DND-41 (cell line): ENCODE measurements at places on chromosomes 1 and 21.

GRCh38 chr1:81549588-81550127 is 251.1 kb upstream of the ADGRL2 start:
- no peaks in the 10 kb centered on the region for H3K36me3 ChIP-seq
- no peaks in the 10 kb centered on the region for H3K27me3 ChIP-seq
- H3K27ac ChIP-seq: no peak overlapping the region
- no peaks in the 10 kb centered on the region for H3K4me1 ChIP-seq
- H3K4me3 ChIP-seq: no peak overlapping the region
- no peak for DNase-seq

DNA sequence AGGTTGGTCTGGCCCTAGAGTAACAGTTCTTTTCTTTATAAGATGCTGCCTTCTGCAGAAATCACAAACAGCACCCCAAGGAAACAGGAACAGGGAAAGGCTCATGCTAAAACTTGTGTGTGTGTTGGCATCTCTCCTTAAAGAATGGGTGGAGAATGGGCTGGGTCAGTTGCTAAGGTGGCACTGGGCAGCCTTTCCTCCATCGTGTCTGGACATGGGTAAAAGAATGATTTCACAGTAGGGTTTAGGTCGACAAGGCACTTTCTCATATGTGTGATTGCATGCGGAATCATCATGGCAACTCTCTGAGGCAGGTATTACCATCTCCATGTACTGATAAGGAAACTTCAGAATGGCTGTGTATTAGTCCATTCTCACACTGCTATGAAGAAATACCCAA is 40.3 kb downstream of the LRRN2 start:
- no peaks in the 10 kb centered on the region for H3K4me1 ChIP-seq
- no peak overlapping the region for H3K27ac ChIP-seq
- no peaks in the 10 kb centered on the region for H3K36me3 ChIP-seq
- no peak overlapping the region for H3K4me3 ChIP-seq
- H3K27me3 ChIP-seq: peaks cover 5% of the 10 kb centered on the region
- no peak for DNase-seq

DNA sequence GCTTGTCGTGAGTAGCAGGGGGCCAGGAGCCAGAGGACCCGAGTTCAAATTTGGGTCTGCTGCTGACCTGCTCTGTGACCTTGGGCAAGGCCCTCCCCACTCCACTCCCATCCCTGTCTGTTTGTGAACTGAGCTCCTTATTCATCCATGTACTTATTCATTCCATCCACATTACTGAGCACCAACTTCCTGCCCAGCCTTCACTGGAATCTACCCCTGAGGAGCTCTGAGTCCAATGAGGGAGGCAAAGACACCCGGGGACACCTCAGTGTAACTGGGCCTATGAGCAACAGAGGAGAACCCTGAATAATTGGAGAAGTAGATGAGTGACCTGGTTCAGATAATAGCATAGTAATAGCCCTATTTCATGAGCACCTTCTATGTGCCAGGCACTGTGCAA is 8.9 kb downstream of the BSND start:
- no peak overlapping the region for H3K4me3 ChIP-seq
- peaks cover 6% of the 10 kb centered on the region for H3K27me3 ChIP-seq
- no peak for DNase-seq
- no peaks in the 10 kb centered on the region for H3K4me1 ChIP-seq

DNA sequence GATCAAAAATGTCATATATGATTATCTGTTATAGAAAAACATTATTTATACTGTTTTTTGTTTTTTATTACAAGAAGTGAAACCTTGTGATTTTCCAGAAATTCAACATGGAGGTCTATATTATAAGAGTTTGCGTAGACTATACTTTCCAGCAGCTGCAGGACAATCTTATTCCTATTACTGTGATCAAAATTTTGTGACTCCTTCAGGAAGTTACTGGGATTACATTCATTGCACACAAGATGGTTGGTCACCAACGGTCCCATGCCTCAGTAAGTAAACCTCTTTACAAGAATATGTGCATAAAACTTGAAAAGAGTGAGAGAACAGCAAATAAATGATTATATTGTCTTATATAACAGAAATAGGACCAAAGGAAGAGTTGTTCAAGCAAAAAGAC is 14.5 kb downstream of the CFHR4 start:
- no peak for DNase-seq
- H3K27ac ChIP-seq: no peak overlapping the region
- H3K4me3 ChIP-seq: no peak overlapping the region

DNA sequence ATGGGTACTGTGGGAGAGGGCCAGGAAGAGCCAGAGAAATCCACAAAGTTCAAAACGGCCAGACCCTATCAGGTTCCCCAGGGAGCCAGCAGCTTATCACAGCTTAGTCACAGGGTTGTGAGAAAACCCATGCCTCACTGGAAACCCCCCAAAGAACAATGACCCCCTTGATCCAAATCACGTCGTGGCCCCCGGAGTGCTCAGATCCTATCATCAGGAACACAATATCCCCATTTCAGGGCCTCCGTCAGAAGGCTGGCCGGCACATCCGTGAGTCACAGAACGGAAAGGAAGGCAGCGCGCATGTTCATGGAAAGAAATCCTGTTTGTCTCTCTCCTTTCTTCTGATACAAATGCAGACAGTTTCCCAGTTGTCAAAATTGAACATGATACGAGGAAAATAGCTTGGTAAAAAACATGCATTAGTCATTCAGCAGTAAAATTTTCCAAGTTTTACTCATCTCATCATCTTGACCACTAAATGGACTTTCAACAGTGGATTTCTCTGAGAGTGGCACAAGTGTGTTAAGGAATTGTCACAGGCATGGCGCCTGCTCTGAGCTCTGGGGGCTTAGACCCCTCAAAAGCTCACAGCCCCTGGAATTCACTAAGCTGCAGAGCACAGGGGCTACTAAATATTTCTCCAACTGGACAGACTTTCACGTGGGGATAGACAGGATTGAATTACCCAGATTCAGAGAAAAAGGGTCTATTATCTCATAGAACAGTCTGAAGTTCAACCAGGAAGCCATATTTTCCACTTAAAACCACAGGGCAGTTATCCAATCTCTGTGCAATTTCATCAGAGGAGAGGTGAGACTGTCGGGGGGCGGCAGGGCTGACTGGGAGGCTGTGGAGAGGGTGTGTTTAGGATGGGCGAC is 124.8 kb downstream of the RIPK4 start:
- no peaks in the 10 kb centered on the region for H3K27me3 ChIP-seq
- no peaks in the 10 kb centered on the region for H3K4me1 ChIP-seq
- DNase-seq: no peak
- H3K27ac ChIP-seq: no peak overlapping the region

- H3K36me3 ChIP-seq: no peaks in the 10 kb centered on the region; the same call in 1 of the 2 replicates
- H3K27ac ChIP-seq: no peak overlapping the region
- H3K4me3 ChIP-seq: no peak overlapping the region
- no peak for DNase-seq
- H3K27me3 ChIP-seq: no peaks in the 10 kb centered on the region
These were observed 3.4 kb upstream of the PSMG1 start for GRCh38 chr21:39186676-39187075.

- H3K27me3 ChIP-seq: no peaks in the 10 kb centered on the region
- no peak for DNase-seq
- H3K4me3 ChIP-seq: no peak overlapping the region
- peaks cover 6% of the 10 kb centered on the region; the same call in 1 of the 2 replicates for H3K36me3 ChIP-seq
- H3K27ac ChIP-seq: no peak overlapping the region
These were observed 1.6 kb upstream of the MAP7D1 start for GRCh38 chr1:36154335-36154734.

DNA sequence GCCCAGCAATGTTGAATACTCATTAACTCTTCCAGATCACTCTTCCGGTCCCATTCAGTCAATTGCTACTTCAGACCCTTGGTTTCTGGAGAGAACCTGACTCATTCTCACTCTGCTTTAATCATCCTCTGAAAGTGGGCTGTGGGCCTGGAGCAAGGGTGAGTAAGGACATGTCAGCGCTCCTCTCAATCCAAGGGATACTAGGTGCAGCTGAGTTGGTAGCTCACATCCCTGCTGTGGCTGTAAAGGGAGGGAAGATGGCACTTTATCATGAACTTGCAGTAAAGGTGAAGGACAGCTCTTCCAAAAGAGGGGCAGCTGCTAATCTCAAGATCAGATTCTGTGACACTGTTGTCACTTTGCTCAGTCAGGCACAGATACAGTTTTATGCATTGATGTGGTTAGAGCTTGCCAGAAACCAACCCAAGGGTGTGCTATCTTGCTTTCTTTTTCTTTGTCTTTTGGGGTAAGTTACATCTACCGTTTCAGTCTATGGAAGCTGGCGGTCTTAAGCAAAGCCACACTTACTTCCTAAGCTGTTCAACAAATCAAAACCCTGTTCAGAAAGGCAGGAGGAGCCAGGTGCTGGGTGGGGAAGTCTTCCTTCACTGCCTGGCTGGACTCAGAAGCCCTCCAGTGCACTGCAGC is 26.5 kb upstream of the NTPCR start:
- H3K4me1 ChIP-seq: peaks cover 50% of the 10 kb centered on the region
- no peaks in the 10 kb centered on the region for H3K27me3 ChIP-seq
- no peaks in the 10 kb centered on the region for H3K36me3 ChIP-seq
- peak overlapping the region; percentile 19 for H3K4me3 ChIP-seq

- H3K27me3 ChIP-seq: no peaks in the 10 kb centered on the region
- no peak for DNase-seq
- H3K27ac ChIP-seq: no peak overlapping the region
- no peak overlapping the region for H3K4me3 ChIP-seq
- H3K36me3 ChIP-seq: no peaks in the 10 kb centered on the region
- H3K4me1 ChIP-seq: peaks cover 47% of the 10 kb centered on the region
These were observed 16.7 kb upstream of the TIAM1 start for GRCh38 chr21:31360717-31361116.

DNA sequence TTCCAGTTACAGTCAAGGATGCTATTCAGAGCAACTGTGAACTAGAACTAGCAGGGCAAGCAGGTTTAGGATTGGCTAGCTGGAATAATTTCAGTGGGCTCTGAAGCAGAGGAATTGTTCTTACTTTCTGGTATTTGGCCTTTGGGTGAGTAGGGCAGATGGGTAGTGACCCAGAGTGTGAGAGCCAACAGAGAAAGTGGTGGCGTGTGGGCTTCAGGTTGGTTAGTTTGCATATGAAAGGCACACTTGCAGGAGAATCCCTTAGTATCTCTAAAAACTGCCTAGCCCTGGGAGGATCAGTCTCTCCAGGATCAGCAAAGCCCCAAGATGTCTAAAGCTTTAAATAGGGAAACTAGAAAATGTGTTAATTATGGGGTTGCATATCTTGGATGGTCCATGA is 67.6 kb upstream of the LRRC8B start:
- no peak overlapping the region for H3K27ac ChIP-seq
- no peak for DNase-seq
- no peaks in the 10 kb centered on the region for H3K27me3 ChIP-seq
- H3K36me3 ChIP-seq: no peaks in the 10 kb centered on the region
- H3K4me1 ChIP-seq: no peaks in the 10 kb centered on the region

GRCh38 chr1:29783508-29784275 is 547.4 kb downstream of the PTPRU start:
- H3K27ac ChIP-seq: no peak overlapping the region
- no peaks in the 10 kb centered on the region for H3K36me3 ChIP-seq
- no peaks in the 10 kb centered on the region for H3K4me1 ChIP-seq

DNA sequence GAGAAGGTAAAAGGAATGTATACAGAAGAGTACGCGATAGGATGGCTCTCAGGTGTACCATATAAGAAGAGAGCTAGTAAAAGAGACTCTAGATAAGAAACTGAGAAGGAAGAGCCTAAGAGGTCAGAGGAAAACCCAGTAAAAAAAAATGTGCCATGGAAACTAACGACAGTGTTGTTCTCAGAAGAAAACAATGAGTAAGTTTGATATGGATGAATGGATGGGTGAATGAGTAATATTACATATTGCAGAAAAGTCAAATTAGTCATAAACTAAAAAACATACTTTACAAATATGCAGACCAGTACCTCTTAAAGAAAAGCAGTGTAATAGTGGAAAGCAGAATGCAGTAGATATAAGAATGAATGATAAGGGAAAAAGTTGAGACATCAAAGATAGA is 316.2 kb downstream of the HMCN1 start:
- H3K4me3 ChIP-seq: no peak overlapping the region
- no peaks in the 10 kb centered on the region for H3K27me3 ChIP-seq
- no peaks in the 10 kb centered on the region for H3K4me1 ChIP-seq
- no peak overlapping the region for H3K27ac ChIP-seq
- H3K36me3 ChIP-seq: no peaks in the 10 kb centered on the region

- no peaks in the 10 kb centered on the region for H3K4me1 ChIP-seq
- no peak overlapping the region for H3K4me3 ChIP-seq
- DNase-seq: no peak
- no peak overlapping the region for H3K27ac ChIP-seq
These were observed 88.5 kb upstream of the AJAP1 start for GRCh38 chr1:4565801-4566449.

DNA sequence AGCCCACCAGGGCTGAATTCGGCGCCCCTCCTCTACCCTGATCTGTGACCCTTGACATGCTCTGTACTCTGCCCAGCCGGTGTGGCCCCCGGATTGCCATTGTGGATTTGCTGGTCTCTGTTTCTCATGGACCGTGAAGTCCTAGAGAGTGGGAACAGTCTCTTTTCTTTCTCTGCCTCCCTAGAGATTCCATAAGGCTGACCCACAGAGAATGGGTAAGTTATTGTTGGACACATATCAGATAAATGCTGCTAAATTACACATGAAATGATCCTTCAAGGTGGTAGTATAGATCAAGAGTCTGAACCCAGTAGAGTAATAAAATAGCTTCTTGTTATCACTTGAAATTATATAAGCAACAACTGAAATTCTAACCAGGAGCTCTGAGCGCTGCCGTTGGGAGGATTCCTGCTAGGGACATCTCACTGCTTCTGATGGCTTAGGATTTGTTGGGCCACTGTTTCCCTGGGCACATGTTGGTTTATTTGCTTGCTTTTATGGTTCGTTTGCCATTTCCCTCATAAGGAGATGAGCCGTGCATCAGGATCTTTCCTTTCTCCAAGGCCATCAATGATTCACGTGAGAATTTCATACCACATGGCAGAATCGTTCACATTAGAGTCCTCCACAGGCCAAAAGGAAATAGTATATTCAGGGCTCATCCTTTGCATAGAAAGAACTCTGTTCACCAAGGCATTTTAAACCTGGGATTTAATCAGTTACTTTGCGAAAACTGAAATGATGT is 111.9 kb downstream of the ZBTB18 start:
- no peaks in the 10 kb centered on the region for H3K36me3 ChIP-seq
- no peaks in the 10 kb centered on the region for H3K4me1 ChIP-seq
- DNase-seq: no peak

GRCh38 chr1:229972600-229973296 is 94.3 kb upstream of the GALNT2 start:
- H3K4me3 ChIP-seq: no peak overlapping the region
- no peaks in the 10 kb centered on the region for H3K4me1 ChIP-seq
- H3K27me3 ChIP-seq: no peaks in the 10 kb centered on the region
- H3K27ac ChIP-seq: no peak overlapping the region
- no peaks in the 10 kb centered on the region for H3K36me3 ChIP-seq

DNA sequence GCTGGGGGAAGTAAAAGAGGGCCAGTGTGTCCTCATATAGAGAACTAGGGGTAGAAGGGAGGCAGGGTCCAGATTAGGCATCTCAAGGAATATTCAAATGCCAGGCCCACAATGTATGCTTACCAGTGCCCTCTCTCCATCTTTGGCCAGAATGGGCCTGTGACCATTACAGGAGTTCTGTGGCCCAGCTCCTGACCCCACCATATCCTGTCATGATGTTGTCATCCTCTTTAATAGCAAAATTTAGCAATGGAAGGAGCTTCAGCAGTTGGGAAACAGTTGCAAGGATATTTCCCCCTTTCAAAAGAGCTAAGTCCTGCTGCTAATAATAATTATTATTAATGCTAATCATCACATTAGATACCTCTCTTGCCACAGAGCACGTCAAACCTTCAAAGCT is 49.3 kb upstream of the JUN start:
- no peaks in the 10 kb centered on the region for H3K36me3 ChIP-seq
- H3K27ac ChIP-seq: no peak overlapping the region
- H3K27me3 ChIP-seq: no peaks in the 10 kb centered on the region
- H3K4me3 ChIP-seq: no peak overlapping the region
- H3K4me1 ChIP-seq: no peaks in the 10 kb centered on the region
- no peak for DNase-seq
